ACHN (cell line): ENCODE measurements at places on chromosomes 1 and 21.
A peak's percentile ranks its signal among the peaks of the same experiment; 100 is the strongest.

- DNase-seq = peak; percentile 97
These were observed 49.0 kb downstream of the JAK1 start for GRCh38 chr1:64917328-64917861.

- peak; percentile 67 for DNase-seq
These were observed 45.8 kb upstream of the DMRTB1 start for GRCh38 chr1:53413175-53414001.

DNA sequence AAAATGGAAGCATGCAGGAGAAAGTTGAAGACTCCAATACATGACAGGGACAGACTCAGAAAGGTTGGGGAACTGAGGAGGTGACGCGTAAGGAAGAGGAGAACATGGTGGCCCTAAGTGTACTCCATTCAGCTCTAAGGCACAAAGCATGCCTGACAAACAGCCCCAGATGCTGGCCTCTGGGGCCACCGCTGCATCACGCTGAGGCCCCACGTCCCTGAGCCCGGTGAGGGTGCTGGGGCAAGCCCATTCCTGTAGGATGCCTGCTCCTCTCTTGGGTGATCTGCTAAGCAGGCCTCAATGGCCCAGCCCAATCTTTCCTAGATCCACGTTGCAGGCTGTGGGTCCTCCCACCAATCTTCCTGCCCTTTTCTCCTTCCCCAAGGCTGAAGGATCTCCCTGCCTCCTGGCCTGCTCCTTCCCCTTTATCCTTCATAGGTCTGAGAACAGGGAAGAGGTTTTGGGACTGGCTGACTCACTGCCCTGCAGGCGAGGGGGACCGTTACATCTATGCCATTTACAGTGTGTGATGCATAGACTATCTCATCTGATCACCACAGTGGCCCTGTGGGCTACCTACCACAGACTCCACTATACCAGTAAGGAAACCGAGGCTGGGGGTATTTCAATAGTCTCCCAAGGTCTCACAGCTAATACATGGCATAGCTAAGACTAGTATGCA lies 16.8 kb upstream of the NID1 start:
- DNase-seq = no peak

DNA sequence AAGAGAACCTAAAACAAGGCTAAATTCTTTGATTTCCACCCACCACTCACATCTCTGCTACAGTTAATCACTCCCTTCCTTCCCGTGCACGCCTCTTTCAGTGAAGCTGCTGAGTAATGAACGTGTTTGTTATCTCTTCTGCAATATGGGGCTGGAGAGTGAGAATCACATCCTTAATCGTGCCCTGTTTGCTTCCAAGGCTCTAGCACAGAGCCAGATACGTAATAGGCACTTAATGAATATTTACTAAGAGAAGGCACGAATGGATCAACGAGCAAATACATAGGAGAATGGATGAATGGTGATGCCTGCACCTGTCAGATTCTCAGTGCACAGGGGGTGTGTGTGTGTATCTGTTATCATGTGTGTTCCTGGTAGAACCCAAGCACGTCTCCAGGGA lies 22.1 kb upstream of the FAM43B start:
- DNase-seq = no peak
